Stimulated activated CD8-positive, alpha-beta memory T cell treated with anti-CD3 and anti-CD28 coated beads, Interleukin-7, amount 100 ng/mL, for 1 hour (primary cell): ENCODE measurements at places on chromosomes 11 and 22.
A peak's percentile ranks its signal among the peaks of the same experiment; 100 is the strongest.

DNA sequence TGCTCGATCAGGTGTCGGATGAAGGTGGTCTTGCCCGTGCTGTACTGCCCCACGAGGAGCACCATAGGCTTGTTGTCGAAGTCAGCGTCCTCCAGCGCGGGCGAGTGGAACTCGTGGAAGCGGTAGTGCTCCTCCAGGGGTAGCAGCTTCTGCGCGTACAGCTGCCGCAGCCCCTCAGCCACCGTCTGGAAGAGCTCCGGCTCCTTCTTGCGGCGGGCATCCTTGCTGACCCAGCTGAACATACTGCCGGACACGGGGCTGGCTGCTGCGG, 263 bp downstream of the EHD1 start:
- DNase-seq, result no peak

GRCh38 chr11:44178381-44178780, 82.9 kb downstream of the EXT2 start:
- no peak for DNase-seq

DNA sequence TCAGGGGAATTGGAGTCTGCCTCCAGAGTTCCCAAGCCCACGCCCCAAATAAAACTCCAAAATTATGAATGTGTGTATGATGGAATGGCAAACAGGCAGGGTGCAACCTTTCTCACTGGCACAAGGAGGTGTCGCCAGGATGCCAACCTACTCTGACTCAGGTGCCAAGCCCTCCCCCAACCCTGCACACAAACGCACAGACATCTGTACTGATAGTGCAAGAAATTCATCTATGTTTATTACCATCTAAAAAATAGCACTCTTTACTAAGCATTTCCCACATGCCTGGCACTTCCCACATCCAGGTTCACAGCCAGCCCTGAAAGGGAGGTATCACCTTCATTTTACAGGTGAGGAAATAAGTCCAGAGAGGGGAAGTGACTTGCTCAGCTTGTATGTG, 1.2 kb downstream of the PLA2G3 start:
- DNase-seq, result no peak

DNA sequence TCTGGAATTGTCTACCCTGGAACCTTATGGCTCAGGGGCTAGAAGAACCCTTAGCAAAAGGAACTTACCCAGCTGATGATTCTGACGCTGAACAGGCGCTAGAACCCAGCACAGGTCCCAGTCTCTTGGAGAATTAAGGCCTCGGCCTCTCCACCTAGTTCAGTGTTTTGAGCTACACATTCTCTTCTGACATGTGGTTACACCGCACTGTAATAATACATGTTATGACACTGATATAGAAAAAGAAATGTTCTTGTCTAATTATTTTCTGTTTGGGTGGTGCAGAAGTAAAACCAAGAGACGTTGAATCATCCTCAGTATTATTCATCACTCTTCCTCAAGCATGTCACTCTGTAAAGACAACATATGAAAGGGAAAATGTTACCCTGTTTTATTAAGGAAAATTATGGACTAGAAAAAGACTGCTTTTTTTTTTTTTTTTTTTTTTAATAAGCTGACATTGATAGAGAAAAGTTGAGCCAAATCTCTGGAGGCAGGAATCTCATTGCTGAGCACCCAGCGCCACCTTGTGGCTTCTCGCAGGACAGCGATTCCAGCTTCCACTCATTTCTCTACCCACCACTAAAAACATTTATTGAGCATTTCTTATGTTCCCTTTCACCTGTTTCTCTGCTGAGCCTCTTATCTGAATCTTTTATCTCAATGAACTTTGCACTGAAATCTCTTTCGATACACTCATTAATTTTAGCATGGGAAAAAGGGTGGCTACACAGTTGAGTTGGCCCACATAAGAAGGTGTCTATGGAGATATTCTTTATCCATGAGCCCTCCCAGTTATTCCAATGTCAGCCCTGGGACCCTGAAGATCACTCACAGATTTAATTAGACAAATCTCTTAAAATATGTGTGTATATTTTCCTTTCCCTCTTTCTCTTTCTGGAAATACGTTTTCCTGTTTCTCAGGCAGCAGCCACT, 12.6 kb upstream of the APLNR start:
- peak; percentile 10 for DNase-seq

DNA sequence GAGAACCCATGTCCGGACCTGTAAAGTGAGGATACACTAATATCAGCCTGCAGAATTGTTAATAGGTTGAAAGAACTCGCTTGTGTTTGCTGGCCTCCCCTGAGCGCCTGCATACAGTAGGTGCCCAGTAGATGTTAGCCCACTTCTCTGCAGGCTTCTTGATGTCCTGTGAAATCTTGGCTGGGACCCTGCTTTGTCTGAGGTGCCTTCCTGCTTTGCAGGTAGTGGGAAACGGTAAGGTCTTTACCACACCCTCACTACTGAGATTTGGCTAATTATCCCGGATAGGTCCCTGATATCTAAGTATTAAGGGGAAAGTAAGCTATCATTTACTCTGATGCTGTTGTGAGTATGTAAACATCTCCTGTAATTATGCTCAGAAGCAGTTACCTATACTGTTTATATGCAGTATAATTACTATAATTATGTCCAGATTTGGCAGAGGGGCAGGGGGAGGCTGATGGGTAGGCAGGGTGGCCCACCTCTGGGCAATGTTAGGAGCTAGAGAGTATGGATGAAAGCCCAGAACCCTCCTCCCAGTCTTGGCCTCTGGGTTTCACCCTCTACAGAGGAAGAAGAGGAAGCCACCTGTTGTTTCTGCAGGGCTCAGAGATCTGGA, 1.2 kb upstream of the ARRB1 start:
- DNase-seq, result no peak

DNA sequence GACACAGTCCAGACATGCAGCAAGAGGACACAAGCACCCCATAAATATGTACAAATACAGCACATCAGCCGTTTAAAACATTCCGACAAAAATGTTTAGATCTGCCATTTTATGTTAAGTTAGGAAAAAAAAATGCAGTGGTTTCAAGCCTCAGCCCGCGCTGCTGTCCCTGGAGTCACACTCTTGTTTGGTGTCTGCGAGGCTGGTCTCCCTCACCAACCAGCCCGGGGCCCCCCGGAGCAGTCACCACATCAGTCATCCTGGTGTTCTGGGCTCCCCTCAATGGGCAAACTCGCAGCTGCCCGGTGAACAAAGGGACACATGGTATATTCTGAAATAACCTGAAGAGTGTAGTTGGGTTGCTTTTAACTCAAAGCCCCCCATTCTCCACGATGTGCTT, 1022.2 kb downstream of the BRD1 start:
- DNase-seq, result no peak

GRCh38 chr11:100719809-100720221, 32.7 kb downstream of the ARHGAP42 start:
- no peak for DNase-seq

DNA sequence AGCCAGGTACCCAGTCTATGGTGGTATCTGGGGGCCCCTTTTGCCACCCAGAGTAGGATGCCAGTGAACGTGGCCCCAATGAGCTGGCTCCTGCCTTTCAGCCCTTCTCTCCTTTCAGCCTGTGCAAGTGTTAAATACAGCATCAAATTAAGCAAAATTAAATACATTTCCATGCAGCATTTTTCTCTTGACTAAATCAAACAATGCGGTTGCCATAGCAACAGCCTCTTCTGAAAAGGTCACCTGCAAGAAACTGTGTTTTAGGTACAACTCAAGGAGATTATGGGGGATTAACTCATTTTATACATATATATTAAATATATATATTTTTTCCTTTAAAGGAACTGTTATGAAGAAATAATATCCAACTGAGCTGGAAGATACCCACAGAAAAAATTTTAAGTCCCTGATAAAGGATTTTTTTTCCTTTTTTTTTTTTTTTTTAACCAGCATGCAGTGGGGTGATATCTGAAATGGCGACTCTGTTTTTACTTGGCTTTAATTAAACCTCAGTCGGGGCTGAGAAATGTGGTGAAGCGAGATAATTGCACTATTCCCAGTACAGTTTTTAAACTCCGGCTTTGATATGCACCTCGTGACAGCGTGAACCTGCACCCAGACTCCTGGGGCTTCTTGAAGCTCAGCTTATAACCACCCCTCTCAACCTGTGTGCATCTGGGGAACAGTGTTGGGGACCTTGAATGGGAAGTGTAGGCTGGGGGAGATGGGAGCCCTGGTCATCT, 115.3 kb downstream of the PKNOX2 start:
- no peak for DNase-seq

DNA sequence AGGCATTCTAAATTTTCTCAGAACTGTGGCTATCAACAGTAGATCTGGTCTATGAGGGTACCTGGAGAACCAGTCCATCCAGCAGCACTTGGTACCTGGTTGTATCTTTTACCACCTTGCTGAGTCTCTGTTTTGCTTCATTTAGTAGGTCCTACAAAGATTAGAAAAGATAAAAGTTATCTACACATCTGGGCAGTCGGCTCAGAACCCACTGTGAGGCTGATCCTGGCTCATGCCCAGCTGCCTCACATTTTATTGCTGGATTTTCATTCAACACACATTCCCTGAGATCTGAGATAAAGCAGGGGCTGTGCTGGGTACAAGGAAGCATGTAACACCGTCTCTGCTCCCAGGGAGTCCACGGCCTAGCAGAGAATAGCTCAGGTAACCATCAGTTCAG, 27.5 kb downstream of the ATP6V1E1 start:
- DNase-seq, result no peak

DNA sequence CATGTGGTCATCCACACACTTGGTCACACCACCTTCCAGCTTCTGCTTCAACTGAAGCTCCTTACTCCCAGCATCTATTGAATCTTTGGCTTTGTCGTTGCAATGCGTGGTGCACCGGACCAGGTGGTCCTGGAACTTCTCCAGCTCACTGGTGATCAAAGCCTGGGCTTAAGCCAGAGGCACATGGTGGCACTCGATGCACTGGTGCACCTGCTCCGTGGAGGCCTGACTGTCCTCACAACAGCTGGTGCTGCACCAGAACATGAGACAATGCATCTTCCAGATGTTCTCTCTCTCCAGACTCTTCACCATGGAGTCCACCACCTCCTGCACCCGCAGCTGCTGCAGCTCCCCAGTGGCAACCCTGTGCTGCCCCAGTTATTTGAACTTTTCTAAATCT, 56.0 kb downstream of the CELSR1 start:
- no peak for DNase-seq

DNA sequence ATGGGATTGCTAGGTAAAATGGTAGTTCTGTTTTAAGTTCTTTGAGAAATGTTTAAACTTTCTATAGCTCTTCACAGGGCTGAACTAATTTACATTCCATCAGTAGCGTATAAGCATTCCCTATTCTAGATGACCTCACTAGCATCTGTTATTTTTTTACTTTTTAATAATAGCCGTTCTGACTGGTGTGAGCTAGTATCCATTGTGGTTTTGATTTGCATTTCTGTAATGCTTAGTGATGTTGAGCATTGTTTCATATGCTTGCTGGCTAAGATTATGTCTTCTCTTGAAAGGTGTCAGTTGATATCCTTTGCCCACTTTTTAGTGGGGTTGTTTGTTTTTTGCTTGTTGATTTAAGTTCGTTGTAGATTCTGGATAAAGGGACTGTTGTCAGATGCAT, 35.9 kb downstream of the MMP27 start:
- DNase-seq, result no peak

GRCh38 chr11:2521081-2521732, 76.4 kb downstream of the KCNQ1 start:
- DNase-seq, result no peak
